ENCODE measurements at places on chromosomes 4 and X. TPM values are rescaled to one million over a fixed set of nuclear protein-coding genes. Genes with fewer than 3 reads are reported as not detected.

Gene PHOX2B
- not detected for total RNA-seq

DNA sequence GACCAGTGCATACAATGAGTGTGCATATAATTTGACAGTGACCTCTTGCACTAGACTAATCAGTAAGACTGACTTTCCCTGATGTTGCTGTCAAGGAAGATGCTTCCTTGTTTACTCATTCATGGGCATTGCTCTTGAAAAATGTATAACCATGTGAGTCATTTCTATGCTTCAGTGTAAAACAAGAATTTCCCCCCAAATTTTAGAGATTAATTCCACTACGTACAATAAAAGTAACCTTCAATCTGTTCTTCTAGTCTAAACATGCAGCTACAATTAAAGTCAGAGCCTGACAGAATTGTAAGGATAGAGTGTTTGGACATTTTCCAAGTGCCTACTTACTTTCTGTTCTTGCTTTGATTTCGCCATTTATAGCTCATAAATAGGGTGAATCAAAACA lies 935.7 kb downstream of the RAPGEF2 start:
- H3K4me1 ChIP-seq, result no peaks in the 10 kb centered on the region
- H3K4me3 ChIP-seq, result no peak overlapping the region
- H3K27ac ChIP-seq, result no peak overlapping the region
- no peaks in the 10 kb centered on the region for H3K27me3 ChIP-seq
- no peaks in the 10 kb centered on the region for H3K36me3 ChIP-seq

Gene NXF3
- not detected for total RNA-seq

Gene USP26
- not detected for total RNA-seq

DNA sequence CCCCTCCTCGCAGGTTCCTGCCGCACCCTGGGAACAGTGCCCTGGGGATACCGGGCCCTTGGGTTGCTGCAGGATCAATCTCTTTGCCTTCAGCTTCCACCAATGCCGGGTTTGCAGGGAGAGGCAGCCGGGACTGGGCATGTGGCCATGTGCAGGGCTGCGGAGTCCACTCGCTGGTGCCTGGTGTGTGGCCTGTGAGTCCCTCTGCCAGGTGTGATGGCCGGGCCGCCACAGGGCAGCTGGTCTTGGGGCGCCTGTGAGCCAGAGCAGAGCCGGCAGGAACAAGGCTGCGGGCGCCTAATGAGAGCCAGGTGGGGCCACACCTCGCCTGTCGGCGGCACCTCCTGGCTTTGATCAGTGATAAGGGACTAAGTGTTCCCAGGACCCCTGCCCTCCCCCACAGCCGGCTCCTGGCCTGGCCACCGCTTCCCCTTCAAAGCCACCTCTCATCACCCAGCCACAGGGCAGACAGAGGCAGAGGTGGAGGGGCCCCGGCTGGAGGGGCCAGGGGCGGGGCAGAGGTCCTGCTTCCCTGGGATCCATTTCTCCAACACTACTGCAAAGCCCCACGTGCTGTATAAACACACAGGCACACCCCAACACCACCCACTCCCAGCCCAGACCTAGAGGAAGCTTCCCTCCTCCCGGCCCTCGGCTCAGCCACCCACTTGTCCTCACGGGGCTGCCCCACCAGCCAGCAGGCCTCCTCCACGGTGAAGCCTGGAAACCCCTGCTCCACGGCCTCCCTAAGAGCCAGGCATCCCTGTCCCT lies 132.7 kb downstream of the CPZ start:
- no peak for DNase-seq
- H3K4me1 ChIP-seq, result no peaks in the 10 kb centered on the region
- H3K27me3 ChIP-seq, result peaks cover 9% of the 10 kb centered on the region
- H3K4me3 ChIP-seq, result no peak overlapping the region
- no peak overlapping the region for H3K27ac ChIP-seq

Gene HGFAC
- 0.98 TPM for total RNA-seq

DNA sequence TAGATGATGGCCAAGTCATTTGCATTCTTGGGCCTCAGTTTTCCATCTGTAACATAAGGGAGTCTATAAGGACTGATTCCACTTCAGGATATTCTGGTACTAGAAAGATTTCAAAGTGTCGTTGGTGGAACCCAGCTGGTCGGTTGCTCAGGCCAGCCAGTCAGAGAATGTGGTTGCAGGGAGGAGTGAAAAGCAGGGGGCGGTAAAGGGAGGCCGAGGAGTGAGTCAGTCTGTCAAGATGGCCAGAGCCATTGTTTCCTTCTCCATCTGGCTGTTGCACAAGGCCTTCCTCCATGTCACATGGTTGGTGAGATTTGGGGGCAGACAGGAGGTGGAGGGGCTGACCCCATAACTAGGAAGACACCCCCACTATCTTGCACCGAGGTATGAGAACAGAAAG lies 38.2 kb downstream of the STARD8 start:
- no peak for DNase-seq
- H3K27ac ChIP-seq, result no peak overlapping the region
- no peak overlapping the region for H3K4me3 ChIP-seq
- H3K27me3 ChIP-seq, result no peaks in the 10 kb centered on the region

Gene NCAPG
- total RNA-seq, result 108 TPM

DNA sequence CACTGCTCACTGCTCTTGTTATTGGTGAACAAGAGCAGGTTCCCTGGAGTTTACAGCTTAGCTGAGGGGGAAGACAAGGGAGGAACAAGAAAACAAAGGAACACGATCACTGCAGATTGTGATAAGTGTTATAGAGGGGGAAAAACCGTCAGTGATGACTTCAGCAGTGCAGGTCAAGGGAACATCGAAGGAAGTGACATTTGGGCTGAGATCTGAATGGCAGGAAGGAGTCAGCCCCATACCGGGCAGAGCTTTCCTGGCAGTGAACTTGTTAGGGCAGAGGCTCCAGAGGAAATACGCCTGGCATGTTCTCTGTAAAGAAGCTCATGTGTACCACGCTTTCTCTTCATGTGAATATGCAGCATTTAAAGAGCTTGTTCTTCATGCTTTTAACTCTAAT lies 78.1 kb downstream of the LDB2 start:
- no peaks in the 10 kb centered on the region for H3K36me3 ChIP-seq
- DNase-seq, result no peak
- H3K27ac ChIP-seq, result no peak overlapping the region
- peaks cover 36% of the 10 kb centered on the region for H3K4me1 ChIP-seq
- H3K4me3 ChIP-seq, result no peak overlapping the region
